ENCODE measurements at places on chromosomes 6 and 20.
A peak's percentile ranks its signal among the peaks of the same experiment; 100 is the strongest.

DNA sequence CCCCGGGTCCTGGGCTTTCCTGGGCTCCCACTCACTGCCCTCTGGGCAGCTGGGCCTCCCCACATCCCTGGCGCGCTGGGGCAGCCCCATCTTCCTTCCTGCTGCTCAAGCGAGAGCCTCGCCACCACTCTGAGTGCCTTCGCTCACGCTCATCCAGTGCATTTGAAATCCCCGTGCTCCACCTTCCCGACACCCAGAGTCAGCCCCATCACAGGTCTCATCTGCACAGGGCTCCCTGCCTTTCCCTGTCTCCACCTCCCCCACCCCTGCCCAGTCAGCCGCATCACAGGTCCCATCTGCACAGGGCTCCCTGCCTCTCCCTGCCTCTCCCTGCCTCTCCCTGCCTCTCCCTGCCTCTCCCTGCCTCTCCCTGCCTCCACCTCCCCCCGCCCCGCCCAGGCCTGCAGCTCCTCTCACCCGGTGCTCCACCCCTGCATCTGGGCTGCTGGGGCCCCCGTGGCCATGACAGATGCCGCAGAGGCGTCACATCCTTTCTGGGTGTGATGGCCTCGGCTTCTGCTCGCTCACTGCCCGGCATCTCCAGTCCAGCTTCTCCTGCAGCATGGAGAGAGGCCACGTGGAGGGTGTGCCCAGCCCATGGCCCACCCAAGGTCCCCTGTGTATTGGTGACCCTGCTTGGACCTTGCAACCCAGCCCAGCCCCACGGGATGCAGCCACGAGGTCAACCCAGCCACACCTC is 9.0 kb upstream of the BHLHE23 start:
- peaks cover 22% of the 10 kb centered on the region for H3K4me1 ChIP-seq
- H3K27me3 ChIP-seq, result peaks cover 10% of the 10 kb centered on the region
- peaks cover 14% of the 10 kb centered on the region for H3K36me3 ChIP-seq
- peak; percentile 37 for DNase-seq
- H3K27ac ChIP-seq, result peak overlapping the region; percentile 99

DNA sequence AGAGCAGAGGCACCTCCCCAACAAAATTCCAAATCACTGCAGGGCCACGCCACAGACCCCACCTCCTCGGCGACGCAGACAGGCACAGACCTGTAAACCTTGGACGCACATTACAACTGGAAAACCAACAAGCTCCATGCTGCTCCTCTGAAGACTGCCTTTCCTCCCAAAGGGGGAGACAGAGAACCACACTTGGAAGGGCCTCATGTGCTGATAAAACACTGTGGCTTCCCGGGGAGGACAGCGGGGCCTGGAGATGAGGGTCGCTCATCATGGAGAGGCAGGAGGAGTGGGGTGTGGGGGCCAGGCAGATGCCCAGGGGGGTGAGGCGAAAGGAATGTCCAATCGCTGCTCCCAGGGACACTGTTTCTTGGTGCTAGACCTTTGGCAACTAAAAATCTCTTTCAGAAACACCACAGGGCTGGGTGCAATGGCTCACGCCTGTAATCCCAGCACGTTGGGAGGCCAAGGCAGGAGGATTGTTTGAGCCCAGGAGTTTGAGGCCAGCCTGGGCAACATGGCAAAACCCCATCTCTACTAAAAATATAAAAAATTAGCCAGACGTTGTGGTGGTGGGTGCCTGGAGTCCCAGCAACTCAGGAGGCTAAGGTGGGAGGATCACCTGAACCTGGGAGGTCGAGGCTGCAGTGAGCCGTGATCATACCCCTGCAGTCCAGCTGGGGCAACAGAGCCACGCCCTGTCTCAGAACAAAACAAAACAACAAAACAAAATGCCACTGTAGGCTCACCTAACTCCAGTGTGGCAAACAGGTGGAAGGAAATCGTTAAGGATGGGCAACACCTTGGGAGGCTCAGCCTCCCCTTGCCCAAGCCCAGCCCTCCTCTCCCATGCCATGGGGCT is 53.8 kb downstream of the ABHD12 start:
- peak overlapping the region; percentile 48 for H3K27ac ChIP-seq
- DNase-seq, result no peak
- H3K36me3 ChIP-seq, result no peaks in the 10 kb centered on the region
- no peaks in the 10 kb centered on the region for H3K27me3 ChIP-seq
- H3K4me3 ChIP-seq, result no peak overlapping the region

DNA sequence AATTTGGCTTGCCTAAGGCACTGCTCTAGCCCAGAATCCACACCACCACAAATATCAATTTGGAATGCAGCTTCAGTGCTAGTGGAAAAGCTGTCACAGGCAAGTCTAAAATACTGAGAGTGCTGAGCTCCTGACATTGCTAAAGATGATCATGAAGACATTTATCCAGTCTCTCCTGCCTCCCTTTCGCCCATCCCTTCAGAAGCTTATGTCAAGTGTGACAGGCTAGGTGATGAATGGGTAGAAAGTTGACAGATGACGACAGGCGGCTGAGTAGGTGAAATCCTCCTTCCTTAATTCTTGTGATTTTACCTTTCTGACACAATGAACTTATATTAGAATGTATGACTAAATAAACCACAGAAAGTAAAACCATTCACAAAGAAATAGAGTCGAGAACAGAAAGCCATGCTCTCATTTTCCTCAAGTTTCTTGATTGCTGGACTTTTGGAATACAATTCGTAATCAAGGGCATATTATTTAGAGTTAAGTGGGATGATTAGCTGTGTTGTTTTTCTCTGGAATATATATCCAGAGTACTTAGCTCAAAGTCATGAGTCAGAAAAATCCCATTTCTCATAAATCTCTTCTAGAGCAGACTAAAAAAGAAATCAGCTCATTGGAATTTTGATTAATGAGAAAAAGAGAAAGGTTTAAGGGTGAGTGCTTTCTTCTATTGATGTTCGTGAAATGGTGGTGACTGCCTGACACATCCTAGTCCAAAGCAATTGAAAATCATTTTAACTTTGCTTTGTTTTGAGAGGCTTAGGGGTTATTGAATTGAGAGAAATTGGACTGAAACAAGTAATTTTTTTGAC is 1228.2 kb upstream of the CITED2 start:
- no peak overlapping the region for H3K27ac ChIP-seq
- H3K4me3 ChIP-seq, result no peak overlapping the region
- H3K4me1 ChIP-seq, result no peaks in the 10 kb centered on the region
- H3K36me3 ChIP-seq, result no peaks in the 10 kb centered on the region

DNA sequence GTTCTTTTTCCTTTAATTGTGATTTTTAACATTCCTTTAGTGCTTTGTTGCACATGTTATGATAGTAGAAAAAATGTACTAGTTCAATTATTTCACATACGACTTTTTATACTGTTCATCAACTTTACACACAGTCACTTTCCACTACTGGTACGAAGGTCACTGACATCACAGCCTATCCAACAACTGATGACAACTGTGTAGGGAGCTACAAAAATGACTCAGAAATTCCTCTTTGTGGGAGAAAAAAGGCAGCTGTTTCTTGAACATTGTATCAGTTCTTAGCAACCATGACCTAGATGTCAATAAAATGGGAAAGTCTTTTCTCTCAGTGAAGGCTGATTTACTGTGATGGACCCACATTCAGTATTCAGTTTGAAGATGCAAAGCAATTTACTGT is 7.0 kb upstream of the ID4 start:
- H3K27me3 ChIP-seq, result peaks cover 1% of the 10 kb centered on the region
- H3K4me1 ChIP-seq, result no peaks in the 10 kb centered on the region
- H3K36me3 ChIP-seq, result no peaks in the 10 kb centered on the region
- no peak for DNase-seq
- no peak overlapping the region for H3K27ac ChIP-seq
- no peak overlapping the region for H3K4me3 ChIP-seq

All from glutamatergic neuron (in vitro differentiated cells).